ENCODE measurements at places on chromosomes 2 and 18.
A peak's percentile ranks its signal among the peaks of the same experiment; 100 is the strongest.

DNA sequence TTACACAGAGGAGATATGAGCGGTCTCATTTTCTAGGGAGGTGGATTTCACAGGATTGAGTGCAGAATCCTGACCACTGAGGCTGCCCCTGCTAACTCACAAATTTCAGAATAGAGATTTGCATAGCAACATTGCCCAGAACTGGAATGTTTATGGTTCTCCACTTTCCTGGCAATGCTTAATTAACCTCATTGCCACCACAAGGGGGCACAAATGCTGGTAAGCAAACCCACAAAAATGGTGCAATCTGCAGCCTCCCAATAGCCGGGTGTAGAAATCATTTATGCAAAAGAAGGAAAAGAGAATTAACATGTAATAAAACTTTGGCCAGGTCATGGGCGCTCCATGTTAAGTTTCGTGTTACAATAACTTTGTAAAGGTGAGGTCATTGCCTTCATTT, 112.4 kb downstream of the CYRIA start:
- no peak for DNase-seq

GRCh38 chr2:204550751-204551511, 5.7 kb downstream of the PARD3B start:
- DNase-seq: no peak

DNA sequence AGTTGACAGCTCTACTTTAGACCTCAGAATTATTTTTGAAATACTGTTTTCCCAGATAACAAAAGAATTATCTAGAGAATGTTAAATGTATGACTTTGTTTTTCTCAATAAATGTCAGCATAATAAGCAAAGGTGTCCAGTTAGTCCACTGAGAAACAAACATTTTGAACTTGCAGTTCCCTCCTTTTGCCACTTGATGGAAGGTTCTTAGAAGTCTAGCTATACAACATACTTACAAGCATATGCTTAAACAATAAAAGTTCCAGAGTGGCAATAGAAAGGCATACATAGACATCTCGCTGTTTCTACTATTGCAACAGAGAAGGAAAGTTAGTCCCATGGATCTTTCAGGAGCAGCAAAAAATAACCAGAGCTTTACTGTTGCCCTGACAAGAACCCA, 11.8 kb downstream of the NDUFA10 start:
- no peak for DNase-seq

- no peak for DNase-seq
These were observed 187.6 kb upstream of the NRP2 start for GRCh38 chr2:205494537-205495235.

- no peak for DNase-seq
These were observed 1.1 kb downstream of the FEV start for GRCh38 chr2:218983934-218984238.

- no peak for DNase-seq
These were observed 382.9 kb downstream of the DSEL start for GRCh38 chr18:67133669-67134068.

DNA sequence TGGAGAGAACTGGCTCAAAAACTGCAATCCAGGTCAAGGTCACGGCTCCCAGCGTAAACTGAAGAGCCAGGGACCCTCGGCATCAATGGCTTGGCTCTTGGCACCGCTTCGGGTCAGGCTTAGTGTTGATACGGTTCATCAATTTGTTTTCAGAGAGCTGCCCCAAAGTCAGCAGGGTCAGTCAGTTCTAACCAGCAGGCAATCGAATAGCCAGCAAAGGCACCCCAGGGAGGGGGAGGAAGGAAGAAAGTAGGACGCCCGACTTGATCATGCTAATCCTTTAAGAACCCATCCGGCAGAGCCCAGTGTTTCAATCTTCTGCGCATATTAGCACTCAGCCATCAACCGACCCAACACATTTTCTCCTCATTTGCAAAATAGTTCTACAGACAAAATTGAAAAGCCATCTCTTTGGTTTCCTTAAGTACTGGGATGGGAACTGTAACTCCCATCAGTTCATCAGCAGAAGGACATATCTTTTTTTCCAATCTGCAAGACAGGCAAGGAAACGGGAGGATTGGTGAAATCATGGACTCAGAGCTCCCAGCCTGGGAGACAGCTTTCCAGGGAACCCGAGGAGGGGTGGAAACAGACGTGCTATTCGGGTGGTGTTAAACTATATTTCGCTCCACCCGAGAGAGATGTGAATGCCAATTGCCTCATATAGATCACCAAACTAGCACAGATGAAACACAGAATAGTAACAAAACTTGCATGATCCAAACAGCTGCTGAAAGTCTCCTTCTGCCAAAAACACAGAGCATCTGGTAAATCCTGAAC, 40.7 kb upstream of the CABLES1 start:
- DNase-seq: no peak

DNA sequence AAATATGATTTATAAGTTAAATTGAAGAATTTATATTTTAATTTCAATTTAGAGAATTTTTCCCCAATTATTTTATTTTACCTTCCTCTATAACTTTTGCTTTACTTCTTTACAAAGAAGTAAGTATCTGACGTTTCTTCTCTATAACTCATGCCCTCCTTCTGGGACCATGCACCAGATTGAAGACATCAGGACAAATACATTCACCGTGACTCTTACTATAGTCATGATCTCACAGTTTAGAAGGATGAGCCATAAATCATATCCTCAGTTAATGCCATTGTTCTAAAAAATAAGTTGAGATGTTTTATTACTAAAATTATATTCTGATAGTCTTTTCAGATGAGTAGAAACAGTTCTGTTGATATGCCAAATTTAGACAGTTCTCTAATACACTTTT, 279.3 kb downstream of the TMX3 start:
- DNase-seq: no peak

- no peak for DNase-seq
These were observed 162.7 kb downstream of the CAMKMT start for GRCh38 chr2:44524347-44524926.

GRCh38 chr2:225600444-225600843, 200.9 kb downstream of the NYAP2 start:
- no peak for DNase-seq

GRCh38 chr2:182949572-182950189, 83.2 kb upstream of the FRZB start:
- no peak for DNase-seq

DNA sequence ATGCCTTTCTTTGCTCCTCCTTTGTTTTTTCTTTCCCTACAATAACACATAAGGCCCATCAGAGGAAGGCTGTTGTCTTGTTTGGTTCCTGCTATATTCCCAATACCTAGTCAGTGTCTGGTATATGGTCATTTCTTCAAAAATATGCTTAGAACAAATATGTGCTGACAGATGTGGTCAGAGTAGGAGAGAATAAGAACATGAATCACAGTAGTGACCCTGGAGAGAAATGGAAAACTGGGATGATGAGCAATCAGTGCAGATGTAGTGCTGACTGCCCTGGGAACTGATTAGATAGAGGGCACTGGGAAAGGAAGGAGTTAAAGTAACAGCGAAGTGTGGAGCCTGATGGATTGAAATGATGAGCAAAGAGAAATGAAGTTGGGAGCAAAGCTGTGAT, 189.4 kb upstream of the LHCGR start:
- DNase-seq: no peak

GRCh38 chr2:167501618-167502017, 613.3 kb downstream of the XIRP2 start:
- no peak for DNase-seq

GRCh38 chr18:13566941-13567746, 159.2 kb downstream of the FAM210A start:
- DNase-seq: no peak

DNA sequence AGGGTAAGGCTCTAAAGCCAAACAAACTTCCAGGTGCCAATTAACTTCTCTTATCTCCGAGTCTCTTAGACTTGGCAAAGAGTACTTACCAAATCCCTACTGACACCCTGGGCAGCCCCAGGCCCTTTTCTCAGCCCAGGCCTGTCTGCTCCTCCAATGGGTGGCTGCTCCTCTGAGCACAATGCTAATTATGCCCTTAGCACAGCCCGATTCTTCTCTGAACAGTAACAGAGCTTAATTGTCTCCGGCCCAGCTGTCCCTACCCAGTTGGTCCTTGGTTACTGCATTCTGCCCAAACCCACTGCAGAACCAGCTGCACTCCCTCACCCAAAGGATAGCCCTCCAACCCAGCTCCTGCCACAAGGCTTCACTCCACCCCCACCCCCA, 110.3 kb downstream of the SMAD7 start:
- no peak for DNase-seq

- DNase-seq: no peak
These were observed 10.4 kb downstream of the TMEFF2 start for GRCh38 chr2:192184349-192184748.

GRCh38 chr2:46436800-46437199, 42.6 kb upstream of the TMEM247 start:
- no peak for DNase-seq

GRCh38 chr2:109321570-109321969, 192.6 kb downstream of the SH3RF3 start:
- no peak for DNase-seq

DNA sequence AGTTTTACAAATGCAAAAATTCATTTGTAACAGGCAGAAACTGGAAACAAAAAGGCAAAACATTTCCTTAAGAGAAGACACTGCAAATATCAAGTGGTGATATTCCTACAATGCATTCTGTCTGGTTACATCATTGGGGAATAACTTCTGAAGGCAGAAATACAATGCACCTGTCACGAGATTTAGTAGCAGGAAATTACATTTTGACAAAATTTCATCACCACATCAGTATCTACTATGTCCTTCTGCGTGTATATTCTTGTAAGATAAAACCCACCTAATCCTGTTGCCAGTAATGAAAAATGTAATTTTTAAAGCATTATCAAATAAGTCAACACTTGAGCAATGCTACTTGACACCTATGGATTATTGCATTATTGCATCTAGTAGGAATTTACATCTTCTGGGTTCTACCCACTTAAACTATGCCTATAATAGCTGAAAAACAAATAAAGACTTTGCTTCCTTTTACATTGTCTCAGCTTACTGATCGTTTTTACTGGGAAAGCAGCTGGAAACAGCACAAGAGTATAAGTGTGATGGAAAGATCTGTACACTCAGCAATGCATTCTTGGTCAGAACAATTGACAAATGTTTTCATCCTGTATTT, 59.5 kb downstream of the IRS1 start:
- no peak for DNase-seq

GRCh38 chr2:70570041-70570661, 16.5 kb upstream of the TGFA start:
- DNase-seq: peak; percentile 69

GRCh38 chr2:46794693-46795317, 120.8 kb downstream of the MCFD2 start:
- no peak for DNase-seq

DNA sequence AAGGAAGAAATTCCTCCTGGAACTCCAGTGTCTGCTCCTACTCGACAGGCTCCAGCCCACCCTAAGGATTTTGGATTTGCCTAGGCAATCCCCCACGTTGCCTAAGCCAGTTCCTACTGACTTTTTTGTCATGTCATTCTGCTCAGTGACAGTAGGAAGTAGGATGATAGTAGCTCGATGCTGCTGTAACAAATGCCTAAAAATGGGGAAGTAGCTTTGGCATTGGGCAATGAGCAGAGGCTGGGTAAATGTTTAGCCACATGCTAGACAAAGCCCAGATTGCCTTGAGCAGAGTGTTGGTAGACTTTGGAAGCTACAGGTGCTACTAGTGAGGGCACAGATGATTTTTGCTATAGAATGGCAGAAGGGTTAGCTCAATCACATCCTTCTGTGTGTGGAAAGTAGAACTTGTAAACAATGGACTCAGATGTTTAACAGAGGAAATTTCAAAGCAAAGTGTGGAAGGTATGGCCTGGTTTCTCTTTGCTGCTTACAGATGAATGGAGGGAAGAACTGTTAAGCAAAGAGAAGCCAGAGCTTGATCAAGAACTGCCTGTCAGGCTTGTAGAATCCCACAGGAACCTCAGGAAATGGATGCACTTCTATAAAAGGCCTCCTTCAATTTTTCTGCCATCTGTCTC, 154.8 kb downstream of the RNF144A start:
- no peak for DNase-seq

DNA sequence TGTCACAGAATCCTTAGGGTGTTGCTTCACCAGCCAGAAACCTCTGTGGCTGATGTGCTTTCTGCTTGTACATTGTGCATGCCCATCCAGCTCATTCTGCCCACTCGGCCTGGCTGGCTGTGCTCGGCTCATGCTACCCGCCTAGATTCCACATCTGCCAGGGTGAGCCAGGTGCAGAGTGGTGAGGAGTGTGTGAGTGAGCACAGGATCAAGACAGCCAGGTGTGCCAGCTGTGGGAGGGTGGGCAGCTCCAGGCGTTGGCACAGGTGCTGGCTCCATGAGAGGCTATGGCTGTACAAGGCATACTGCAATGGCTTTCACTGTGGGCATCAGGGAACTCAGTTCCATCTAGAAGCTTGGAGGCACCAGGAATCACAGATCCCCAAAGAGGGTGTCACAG, 1321.8 kb upstream of the CRIM1 start:
- DNase-seq: no peak

DNA sequence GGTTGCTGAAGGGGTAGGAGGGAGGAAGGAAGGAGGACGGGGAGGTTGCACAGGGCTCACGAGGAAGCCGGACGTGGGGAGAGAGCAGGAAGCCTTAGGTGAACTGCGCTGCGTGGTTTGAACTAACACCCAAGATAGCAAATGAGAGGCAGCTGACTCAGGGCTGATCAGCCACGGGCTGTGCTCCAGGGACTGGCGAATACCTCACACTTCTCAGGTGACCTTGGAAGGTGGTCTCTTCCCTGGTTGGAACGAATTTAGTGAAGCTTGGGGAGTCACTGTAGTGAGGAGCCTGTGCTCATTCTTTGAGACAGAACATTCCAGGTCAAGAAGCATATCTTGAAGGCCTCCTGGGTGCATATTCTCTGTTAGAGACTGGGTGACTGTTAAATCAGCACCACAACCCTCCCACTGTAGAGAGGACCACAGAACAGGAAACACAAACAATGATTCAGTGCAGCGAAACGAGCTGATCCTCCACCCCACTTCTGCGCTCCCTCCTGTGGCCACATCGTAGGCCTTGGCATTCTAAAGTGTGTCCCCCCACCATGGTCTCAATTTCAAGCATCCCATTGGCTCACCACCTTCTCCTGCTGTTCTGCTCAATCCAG, 33.8 kb downstream of the TOGARAM2 start:
- DNase-seq: peak; percentile 68

DNA sequence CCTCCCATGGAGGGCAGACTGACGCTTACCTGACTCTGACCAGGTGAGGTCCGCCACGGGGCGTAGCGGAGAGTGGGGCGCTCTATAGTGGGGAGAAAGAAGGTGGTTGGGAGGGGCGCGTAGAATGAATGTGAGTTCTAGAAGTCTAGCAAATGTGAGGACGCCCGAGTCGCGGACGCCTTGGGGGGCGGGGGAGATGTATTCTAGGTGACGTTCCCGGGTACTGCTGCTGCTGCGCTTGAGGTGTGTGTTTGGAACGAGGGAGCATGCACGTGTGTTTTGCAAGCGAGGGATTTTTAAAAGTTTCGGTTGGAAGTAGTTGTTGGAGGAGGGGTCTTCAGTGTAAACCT, 758 bp downstream of the RIF1 start:
- peak; percentile 31 for DNase-seq

All from HTR-8/SVneo (cell line).